Activated T-helper 1 cell treated with anti-CD3 and anti-CD28 coated beads, Interleukin-2, amount 50 U/mL, for 16 hours (primary cell): ENCODE measurements at places on chromosomes 4 and X.

DNA sequence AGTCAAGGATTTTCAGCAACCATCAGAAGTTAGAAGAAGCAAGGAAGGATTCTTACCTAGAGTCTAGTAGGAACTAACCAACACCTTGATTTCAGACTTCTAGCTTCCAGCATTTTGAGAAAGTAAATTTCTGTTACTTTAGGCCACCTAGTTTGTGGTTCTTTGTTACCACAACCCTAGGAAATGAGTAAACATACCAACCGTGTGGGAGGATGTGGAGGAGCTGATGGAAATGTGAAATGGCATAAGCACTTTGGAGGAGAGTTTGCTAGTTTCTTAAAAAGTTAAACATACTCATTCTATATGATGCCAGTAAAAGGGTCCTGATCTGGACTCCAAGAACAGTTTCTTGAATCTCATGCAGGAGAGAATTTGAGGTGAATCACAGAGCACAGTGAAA is 679.4 kb downstream of the PDHA2 start:
- DNase-seq, result no peak

DNA sequence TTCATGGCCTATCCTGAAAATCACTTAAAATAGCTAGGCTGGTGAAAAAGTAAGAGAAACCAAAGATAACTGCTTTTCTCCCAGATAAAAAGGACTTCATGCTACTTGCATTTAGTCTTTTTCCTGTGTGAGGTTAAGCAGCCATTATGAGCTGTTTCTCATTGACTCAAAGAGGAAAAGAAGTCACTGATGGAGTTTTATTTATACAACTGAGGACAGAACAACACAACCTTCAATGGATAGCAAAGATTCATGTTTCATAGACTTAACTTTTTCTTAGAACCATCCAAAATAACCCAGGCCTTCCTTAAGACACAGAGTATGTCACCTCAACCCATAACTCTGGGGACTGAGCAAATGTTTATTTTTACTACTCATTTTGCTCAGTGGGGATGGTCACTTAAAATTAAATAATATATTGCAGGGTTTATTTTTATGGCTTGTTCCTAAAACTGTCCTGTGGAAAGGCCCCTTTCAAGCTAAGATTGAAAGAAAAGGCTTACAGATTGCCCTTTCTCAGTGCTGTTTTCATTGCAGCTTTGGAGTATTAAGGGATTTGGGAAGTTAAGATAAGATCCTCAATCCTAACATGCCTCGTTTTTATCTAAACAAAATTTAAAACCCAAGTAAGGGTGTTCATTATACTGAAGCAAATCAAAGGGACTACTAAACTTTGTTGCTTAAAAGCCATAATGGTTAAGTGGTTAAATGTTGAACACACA is 252.6 kb upstream of the MAD2L1 start:
- DNase-seq, result no peak

- no peak for DNase-seq
Observed at GRCh38 chr4:186887752-186888151, 164.1 kb upstream of the FAT1 start.

DNA sequence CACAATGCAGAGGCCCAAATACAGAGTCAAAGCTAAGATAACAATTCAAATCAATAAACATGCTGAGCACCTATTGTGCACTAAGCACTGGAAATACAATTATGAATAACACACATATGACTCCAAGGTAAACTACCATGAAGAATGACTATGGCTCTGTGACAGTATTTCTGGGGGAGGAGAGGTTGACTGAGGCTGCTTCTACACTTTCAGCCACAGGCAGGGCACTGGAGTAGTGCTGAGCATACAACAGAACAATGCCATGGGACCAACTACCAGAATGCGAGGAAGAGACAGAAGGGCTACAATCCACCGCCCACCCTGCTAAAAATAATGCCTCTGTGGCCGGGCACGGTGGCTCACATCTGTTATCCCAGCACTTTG is 13.7 kb downstream of the TEC start:
- DNase-seq, result no peak

GRCh38 chr4:112865443-112865842 is 184.0 kb upstream of the ANK2 start:
- no peak for DNase-seq

DNA sequence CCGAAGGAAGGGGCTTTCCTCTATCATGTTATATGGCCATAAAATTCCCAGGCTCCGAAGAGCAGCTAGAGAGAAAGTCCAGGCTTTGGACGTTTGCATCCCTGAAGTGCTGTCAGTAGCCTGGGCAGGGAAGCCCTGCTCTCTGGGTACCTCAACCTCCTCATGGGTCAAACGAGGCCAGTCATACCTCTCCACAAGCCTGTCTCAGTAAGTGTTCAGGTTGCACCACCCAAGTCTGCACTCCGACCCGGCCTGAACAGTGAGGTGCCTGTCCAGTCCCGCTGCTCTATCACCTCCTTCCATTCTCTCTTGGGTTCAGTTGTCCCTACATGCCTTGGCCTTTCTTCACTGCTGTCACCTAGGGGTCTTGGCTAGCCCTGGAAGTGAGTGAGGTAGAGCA is 78.9 kb downstream of the STARD8 start:
- DNase-seq, result no peak

- no peak for DNase-seq
Observed at GRCh38 chrX:3129256-3129655, 88.0 kb downstream of the ARSF start.

DNA sequence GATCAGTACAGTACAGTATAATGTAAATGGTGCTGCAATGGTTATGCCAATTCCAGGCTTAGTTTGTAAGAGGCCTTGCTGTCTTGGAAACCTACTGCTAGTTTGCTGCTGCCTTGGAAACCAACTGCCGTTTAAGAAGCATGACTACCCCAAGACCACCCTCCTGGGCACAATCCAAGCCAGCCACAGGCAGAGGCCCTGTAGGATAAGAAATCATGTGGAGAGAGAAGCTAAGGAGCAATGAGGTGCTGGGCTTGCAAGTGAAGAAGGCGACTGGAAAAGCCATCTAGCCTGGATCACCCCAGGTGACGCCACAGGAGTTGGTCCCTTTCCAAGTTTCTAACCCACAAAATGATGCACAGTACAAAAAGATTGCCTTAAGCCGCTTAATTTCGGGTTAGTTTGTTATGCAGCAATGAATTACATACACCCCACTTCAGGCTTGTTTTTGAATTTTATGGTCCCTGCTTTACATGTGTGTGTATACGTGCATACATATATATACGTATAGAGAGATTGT is 16.9 kb downstream of the ZFP42 start:
- no peak for DNase-seq

GRCh38 chr4:81620442-81620841 is 148.7 kb upstream of the RASGEF1B start:
- DNase-seq, result no peak
